ENCODE measurements at places on chromosomes 3 and 15. TPM values are rescaled to one million over a fixed set of nuclear protein-coding genes. Genes with fewer than 3 reads are reported as not detected.

Gene PLCD1
- 6.5 TPM for total RNA-seq

Gene NLGN1
- 0.12 TPM for total RNA-seq

Gene CYP8B1
- total RNA-seq, result 320 TPM

Gene PP2D1
- not detected for total RNA-seq

Gene ERICH6
- not detected for total RNA-seq

Gene C3orf20
- not detected for total RNA-seq

DNA sequence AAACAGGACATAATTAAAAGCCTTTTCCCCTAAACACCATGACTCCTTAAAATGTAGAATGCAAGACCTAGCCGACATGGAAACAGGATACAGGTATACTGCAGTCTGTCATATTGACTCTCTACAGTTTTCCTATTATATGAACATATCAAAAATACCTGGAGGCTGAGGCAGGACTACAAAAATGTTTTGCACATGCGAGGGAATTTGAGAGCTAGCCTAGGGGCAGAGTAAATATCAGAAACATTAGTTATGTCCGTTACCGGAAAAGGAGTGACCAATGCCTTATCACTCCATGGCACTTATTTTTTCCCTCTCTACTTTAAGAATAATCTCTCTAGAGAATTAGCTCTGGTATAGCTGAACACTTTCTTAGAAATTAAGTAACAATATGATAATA is 732.3 kb downstream of the TUSC7 start:
- H3K4me1 ChIP-seq, result no peaks in the 10 kb centered on the region
- H3K4me3 ChIP-seq, result no peak overlapping the region
- no peak for DNase-seq
- no peaks in the 10 kb centered on the region for H3K36me3 ChIP-seq
- H3K27ac ChIP-seq, result no peak overlapping the region

GRCh38 chr15:75307778-75308390 is 25.2 kb downstream of the GOLGA6D start:
- no peaks in the 10 kb centered on the region for H3K36me3 ChIP-seq
- H3K4me1 ChIP-seq, result no peaks in the 10 kb centered on the region
- no peak overlapping the region for H3K27ac ChIP-seq
- DNase-seq, result peak; percentile 78
- H3K27me3 ChIP-seq, result no peaks in the 10 kb centered on the region

DNA sequence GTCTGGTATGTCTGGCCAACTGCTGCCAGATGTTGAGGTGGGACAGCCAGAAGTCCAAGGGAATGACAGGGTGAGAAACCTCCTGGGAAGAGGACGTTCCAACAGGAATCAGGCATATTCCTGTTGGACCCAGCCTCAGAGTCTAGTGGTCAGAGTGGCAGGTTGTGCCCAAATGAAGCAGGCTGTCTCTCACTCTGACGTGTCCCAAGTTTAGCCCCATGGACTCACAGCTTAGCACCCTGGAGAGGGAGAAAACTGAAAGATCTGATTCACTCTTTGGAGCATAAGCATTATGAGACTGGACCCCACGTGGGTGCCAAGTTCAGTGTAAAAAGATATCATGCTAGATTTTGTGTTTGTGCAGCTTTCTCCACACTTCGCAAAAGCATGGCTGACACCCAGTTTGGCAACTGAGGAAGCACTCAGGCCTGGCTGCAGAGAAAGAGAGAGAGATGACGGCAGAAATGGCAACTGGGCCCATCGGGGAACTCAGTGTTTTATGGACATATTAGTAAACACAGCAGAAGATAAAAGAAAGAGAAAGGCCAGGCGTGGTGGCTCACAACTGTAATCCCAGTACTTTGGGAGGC is 88.2 kb upstream of the LMCD1 start:
- H3K27ac ChIP-seq, result no peak overlapping the region
- no peak for DNase-seq
- no peaks in the 10 kb centered on the region for H3K27me3 ChIP-seq
- no peaks in the 10 kb centered on the region for H3K36me3 ChIP-seq

- no peaks in the 10 kb centered on the region for H3K36me3 ChIP-seq
- no peaks in the 10 kb centered on the region for H3K27me3 ChIP-seq
- H3K27ac ChIP-seq, result no peak overlapping the region
- DNase-seq, result no peak
These were observed 56.4 kb downstream of the TMCC1 start for GRCh38 chr3:129837065-129837642.

GRCh38 chr3:177474652-177475355 is 277.5 kb upstream of the TBL1XR1 start:
- no peak for DNase-seq
- no peaks in the 10 kb centered on the region for H3K36me3 ChIP-seq
- H3K27me3 ChIP-seq, result no peaks in the 10 kb centered on the region
- H3K27ac ChIP-seq, result no peak overlapping the region
- H3K4me3 ChIP-seq, result no peak overlapping the region

DNA sequence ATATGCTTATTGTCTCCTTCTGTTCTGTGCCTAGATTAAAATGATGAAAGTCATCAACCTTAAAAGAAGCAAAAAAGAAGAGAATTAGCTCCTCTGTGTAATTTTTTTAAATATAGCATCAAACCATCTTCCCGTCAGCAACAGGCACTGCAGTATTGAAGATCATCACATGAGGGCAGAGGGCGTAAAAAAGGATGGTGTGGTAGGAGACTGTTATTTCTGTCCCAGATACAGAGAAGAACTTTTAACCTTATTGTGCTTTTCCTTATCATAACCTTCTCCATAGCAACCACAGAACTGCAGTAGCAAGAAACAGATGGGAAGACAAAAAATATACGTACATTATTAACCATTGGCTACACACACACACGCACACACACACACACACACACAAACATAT is 88.8 kb downstream of the IGSF11 start:
- H3K27ac ChIP-seq, result no peak overlapping the region
- H3K4me1 ChIP-seq, result no peaks in the 10 kb centered on the region
- H3K27me3 ChIP-seq, result no peaks in the 10 kb centered on the region
- no peaks in the 10 kb centered on the region for H3K36me3 ChIP-seq
- DNase-seq, result no peak
- H3K4me3 ChIP-seq, result no peak overlapping the region

- H3K4me1 ChIP-seq, result no peaks in the 10 kb centered on the region
- no peak overlapping the region for H3K27ac ChIP-seq
- no peaks in the 10 kb centered on the region for H3K36me3 ChIP-seq
- no peak for DNase-seq
- no peak overlapping the region for H3K4me3 ChIP-seq
- H3K27me3 ChIP-seq, result no peaks in the 10 kb centered on the region
These were observed 56.5 kb upstream of the NTRK3 start for GRCh38 chr15:88312941-88313579.

- no peaks in the 10 kb centered on the region for H3K36me3 ChIP-seq
- no peaks in the 10 kb centered on the region for H3K27me3 ChIP-seq
- DNase-seq, result no peak
- H3K4me1 ChIP-seq, result no peaks in the 10 kb centered on the region
- no peak overlapping the region for H3K27ac ChIP-seq
- no peak overlapping the region for H3K4me3 ChIP-seq
These were observed 369.8 kb downstream of the TBC1D5 start for GRCh38 chr3:17372362-17373210.

- no peaks in the 10 kb centered on the region for H3K36me3 ChIP-seq
- H3K4me3 ChIP-seq, result no peak overlapping the region
- no peaks in the 10 kb centered on the region for H3K4me1 ChIP-seq
- no peak overlapping the region for H3K27ac ChIP-seq
These were observed 81.3 kb downstream of the MTHFS start for GRCh38 chr15:79815468-79815867.

GRCh38 chr3:39095778-39096177 is 11.6 kb downstream of the GORASP1 start:
- no peaks in the 10 kb centered on the region for H3K4me1 ChIP-seq
- peaks cover 61% of the 10 kb centered on the region for H3K36me3 ChIP-seq

- no peak overlapping the region for H3K27ac ChIP-seq
- H3K36me3 ChIP-seq, result no peaks in the 10 kb centered on the region
- no peaks in the 10 kb centered on the region for H3K27me3 ChIP-seq
- H3K4me3 ChIP-seq, result no peak overlapping the region
- DNase-seq, result no peak
These were observed 688.7 kb downstream of the MECOM start for GRCh38 chr3:168974617-168975403.

GRCh38 chr15:28114721-28115622 is 15.9 kb upstream of the OCA2 start:
- H3K27me3 ChIP-seq, result no peaks in the 10 kb centered on the region
- no peak overlapping the region for H3K27ac ChIP-seq
- H3K36me3 ChIP-seq, result peaks cover 2% of the 10 kb centered on the region
- peak; percentile 8 for DNase-seq

DNA sequence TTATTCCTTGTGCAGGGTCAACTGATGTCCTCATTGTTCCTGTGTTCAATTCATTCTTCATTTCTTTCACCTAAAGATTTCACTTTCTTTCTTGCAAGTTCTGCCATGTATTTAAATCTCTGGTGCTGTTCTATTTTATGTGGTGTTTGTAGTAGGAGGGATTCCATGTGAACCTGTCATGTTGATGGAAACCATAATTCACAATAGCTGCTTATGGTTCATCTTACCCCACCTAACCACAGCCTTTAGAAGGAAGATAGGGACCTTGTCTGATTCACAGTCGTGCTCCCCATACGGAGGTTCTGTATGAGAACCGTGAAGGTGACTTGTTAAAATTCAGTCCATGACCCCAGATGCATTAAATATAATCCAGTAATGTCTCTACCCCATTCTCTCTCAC is 21.9 kb downstream of the SLCO2A1 start:
- H3K4me3 ChIP-seq, result no peak overlapping the region
- H3K27ac ChIP-seq, result no peak overlapping the region
- DNase-seq, result no peak
- H3K27me3 ChIP-seq, result no peaks in the 10 kb centered on the region
- H3K4me1 ChIP-seq, result no peaks in the 10 kb centered on the region
- no peaks in the 10 kb centered on the region for H3K36me3 ChIP-seq

DNA sequence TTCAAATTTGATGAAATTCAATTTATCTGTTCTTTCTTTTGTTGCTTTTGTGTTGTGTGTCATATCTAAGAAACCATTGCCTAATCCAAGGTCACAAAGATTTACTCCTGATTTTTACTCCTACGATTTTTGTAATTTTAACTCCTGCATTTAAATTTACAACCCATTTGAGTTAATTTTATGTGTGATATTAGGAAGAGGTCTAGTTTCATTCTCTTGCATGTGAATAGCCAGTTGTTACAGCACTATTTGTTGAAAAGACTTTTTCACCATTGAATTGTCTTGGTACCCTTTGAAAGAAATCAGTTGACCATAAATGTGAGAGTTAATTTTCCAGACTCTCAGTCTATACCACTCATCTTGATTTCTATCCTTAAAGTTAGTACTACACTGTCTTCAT is 23.9 kb downstream of the CRTAP start:
- no peak for DNase-seq
- H3K36me3 ChIP-seq, result peaks cover 19% of the 10 kb centered on the region
- no peaks in the 10 kb centered on the region for H3K4me1 ChIP-seq
- H3K27me3 ChIP-seq, result no peaks in the 10 kb centered on the region
- no peak overlapping the region for H3K27ac ChIP-seq
- no peak overlapping the region for H3K4me3 ChIP-seq

Data from right lobe of liver (tissue), 6 donors.